Right hindlimb (tissue), 1 donor: ENCODE measurements at places on chromosomes 5 and 9.

- no peak for DNase-seq
These were observed 152.7 kb upstream of the TBCA start for GRCh38 chr5:77928776-77929300.

- DNase-seq: no peak
These were observed 1.5 kb downstream of the CDH6 start for GRCh38 chr5:31194892-31195555.

- no peak for DNase-seq
These were observed 307.4 kb upstream of the C9orf72 start for GRCh38 chr9:27880635-27881034.

- no peak for DNase-seq
These were observed 15.0 kb downstream of the TENT4A start for GRCh38 chr5:6728011-6728794.

DNA sequence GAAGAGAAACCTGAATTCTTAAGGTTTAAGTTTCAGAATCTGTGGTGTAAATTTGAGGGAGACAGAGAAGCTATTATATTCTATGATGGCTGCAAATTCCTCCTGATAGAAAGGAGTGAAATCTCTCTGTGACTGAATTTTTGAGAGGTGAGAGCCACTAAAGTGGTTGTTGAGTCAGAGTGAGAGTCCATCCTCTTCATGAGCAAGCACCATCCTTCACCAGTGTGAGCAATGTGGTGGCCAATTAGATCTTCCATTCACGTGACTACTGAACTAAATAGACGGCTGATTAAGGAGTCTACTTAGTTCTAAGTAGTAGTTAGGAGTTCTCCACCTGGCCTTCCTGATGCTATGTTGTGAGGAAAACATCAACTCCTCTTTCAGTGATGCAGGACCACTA is 147.8 kb upstream of the CCNH start:
- DNase-seq: no peak
